ENCODE measurements at places on chromosomes 5 and 9.
A peak's percentile ranks its signal among the peaks of the same experiment; 100 is the strongest.

GRCh38 chr9:133738640-133739225 is 581 bp upstream of the SARDH start:
- DNase-seq = no peak
- H3K27ac ChIP-seq = no peak overlapping the region
- no peaks in the 10 kb centered on the region for H3K36me3 ChIP-seq
- peaks cover 13% of the 10 kb centered on the region for H3K4me1 ChIP-seq

GRCh38 chr9:71638627-71639026 is 129.7 kb downstream of the CEMIP2 start:
- H3K4me3 ChIP-seq = no peak overlapping the region
- H3K36me3 ChIP-seq = no peaks in the 10 kb centered on the region
- peak overlapping the region; percentile 68 for H3K27ac ChIP-seq
- DNase-seq = no peak
- peaks cover 20% of the 10 kb centered on the region for H3K4me1 ChIP-seq

DNA sequence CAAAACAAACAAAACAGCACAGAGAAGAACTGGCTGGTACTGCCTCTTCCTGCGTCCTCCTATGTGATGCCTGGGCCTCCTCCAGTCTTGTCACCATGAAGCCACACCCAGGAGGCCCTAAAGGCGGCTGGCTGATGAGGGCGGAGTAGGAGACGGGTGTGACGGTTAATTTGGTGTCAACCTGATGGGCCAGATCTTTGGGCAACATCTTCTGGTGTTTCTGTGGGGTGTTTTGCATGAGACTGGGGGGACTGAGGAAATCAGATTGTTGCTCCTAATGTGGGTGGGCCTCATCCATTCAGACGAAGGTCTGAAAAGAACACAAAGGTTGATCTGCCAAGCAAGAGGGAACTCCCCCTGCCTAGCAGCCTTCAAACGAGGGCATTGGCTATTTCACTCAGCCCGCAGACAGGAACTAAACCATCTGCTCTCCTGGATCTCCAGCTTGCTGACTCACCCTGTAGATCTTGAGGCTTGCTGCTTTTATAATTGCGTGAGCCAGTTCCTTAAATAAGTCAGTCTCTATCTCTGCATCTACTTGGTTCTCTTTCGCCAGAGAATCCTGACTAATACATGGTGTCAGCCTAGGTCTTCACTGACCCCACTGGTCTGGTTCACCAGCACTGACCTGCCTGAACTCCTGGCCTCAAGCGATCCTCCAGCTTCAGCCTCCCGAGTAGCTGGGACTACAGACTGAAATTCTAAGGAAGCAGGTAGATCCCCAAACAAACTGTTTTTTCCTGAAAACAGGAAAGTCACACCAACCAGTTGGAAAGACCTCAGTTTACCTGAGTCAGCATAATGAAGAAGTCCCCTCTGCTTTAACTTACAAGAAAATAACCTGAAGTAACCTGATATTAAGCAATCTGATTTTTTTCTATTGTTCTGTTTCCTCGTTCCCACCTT is 12.8 kb upstream of the ZFP62 start:
- no peak for DNase-seq
- no peaks in the 10 kb centered on the region for H3K36me3 ChIP-seq
- no peak overlapping the region for H3K4me3 ChIP-seq
- H3K27ac ChIP-seq = peak overlapping the region; percentile 68
- no peaks in the 10 kb centered on the region for H3K27me3 ChIP-seq

DNA sequence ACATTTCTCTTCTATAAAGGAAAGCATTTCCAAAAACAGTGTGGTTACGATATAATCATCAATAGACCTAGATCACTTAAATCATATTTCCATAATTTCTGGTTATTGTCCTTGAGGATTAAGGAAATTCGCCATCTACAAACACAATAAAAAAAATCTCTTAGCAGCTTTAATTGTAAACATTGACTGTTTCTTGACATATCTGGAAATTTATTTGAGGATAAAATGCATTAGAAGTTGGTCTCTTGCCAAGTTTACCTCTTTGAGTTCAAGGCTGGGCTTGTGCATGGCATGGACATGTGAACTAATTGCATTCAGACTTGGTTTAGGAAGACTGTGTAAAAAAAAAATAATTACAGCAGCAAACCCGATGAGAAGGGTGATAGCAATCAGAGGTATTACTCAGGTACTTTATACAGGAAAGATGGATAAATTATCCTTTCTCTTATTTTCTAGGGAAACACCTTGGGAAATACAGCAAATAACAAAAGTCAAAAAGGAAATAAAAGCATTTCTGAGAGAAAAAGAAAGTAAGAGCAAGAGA is 237.9 kb downstream of the SLF1 start:
- no peak overlapping the region for H3K4me3 ChIP-seq
- H3K27ac ChIP-seq = no peak overlapping the region
- no peak for DNase-seq
- H3K4me1 ChIP-seq = no peaks in the 10 kb centered on the region
- H3K27me3 ChIP-seq = no peaks in the 10 kb centered on the region

DNA sequence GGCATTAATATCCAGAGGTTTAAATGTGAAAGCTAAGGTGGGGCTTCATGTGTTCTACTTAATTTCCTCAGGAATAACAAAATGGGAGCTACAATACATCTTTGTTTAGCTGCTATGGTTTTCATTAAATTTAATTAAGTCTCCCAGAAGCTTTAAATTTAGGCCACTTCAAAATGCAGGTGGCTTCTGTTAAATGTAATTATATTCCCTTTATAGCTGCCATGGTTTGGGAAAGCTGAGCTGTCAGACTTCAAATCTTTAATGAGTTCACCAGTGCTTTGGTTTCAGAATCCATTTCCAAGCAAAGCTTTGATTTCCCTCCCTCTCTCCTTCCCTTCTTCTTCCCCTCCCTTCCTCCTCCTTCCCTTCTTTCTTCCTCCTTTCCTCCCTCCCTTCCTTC is 58.4 kb upstream of the FAM170A start:
- H3K4me3 ChIP-seq = no peak overlapping the region
- H3K27me3 ChIP-seq = no peaks in the 10 kb centered on the region
- DNase-seq = no peak
- H3K36me3 ChIP-seq = no peaks in the 10 kb centered on the region
- H3K27ac ChIP-seq = no peak overlapping the region

Measured in lower lobe of right lung (tissue), 2 donors.